ELF-1 (cell line): ENCODE measurements at places on chromosomes 3 and 15.

DNA sequence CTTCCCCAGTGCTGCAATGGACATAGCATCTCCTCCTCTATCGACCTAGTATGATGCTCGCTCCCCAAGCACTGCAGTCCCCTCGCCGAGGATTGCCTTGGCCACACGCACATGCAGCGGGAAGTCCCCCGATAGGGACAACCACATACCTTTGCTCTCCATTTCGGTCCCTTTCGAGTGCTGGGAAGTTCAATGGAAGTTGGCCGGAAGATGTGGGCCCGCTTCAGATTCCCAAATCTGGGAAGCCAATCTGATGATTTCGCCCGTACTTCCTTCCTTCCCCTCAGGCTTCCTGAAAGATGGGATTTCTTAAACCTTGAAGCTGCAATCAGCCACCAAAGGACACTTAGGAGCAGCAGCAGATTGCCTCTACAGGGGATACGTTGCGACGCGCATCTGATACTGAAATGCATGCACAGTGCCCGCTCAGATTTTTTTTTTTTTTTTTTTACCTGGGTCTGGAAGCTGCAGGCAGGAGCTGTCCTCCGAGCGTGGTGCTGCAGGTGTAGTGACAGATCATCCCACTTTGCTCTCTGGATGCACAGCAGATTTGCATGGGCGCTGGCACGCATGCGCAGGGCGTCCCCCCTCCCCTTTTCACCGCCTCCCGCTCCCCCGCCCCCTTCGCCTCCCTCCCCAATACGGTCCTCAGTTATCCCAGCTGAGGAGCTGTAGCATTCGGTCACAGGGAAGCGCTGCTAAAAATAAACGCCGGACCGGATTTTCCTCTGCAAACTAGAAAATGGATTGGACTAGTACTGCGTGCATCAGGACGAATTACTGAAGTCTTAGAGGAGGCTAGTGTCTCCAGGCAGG is at the start of gene FGF12:
TSS of gene FGF12 (minus strand) at position 510 of the 816 bp plus-strand sequence.
- DNase-seq = peak; percentile 92

DNA sequence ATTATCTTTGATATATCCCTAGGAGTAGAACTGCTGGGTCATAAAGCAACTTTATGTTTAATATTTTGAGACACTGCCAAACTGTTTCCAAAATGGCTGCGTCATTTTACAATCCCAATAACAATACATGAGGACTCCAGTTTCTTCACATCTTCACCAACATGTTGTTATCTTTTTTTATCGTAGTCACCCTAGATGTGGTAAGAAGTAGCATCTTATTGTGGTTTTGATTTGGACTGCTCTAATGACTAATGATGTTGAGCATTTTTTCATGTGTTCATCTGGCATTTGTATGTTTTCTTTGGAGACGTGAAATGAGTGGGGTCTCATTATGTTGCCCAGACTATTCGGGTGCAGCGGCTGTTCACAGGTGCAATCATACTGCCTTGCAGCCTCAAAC is 83.8 kb downstream of the MAP4 start:
- DNase-seq = no peak

- peak; percentile 35 for DNase-seq
These were observed 14.8 kb downstream of the ARNT2 start for GRCh38 chr15:80418892-80419537.

DNA sequence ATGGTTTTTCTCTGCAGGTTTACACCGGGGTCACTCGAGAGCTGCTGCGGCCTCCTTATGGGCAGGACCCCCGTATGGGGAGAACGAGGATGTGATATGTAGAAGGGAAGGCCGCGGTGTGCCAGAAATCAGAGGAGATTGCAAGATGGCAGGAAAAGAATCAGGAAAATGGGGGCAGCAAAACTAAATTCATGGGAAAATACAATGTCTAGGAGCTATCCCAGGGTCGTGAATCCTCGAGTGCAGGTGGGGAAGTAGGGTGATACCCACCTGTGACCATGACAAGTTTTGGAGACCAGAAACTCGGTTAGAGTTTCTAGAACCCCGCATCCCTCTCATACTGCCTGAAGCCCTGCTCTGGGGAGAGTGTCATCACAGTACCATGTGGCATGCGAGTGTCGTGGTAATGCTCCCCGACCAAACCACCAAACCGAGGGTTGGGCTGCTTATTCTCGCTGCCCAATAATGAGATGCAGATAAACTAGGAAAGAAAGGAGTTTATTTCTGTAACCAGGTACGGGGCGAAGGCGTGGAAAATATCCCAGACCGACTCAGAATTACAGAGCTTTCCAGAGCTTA is 781 bp downstream of the TRNT1 start:
- DNase-seq = peak; percentile 28

- DNase-seq = no peak
These were observed 39.5 kb upstream of the RAB6B start for GRCh38 chr3:133934996-133935842.

DNA sequence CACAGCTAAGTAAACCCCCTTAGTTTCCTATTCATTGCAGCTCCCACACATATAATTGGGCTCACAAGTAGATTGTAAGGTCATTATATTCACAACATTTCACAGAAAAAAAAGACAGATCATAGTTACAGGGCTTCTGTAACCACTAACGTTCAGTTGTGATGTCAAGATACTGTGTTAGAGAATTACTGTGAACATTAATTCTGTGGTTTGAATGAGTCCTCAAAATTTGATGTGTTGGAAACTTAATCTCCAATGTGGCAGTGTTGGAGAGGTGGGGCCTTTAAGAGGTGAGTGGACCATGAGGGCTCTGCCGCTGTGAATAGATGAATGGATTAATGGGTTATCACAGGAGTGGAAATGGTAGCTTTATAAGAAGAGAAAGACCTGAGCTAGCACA is 21.3 kb downstream of the GRK7 start:
- no peak for DNase-seq

DNA sequence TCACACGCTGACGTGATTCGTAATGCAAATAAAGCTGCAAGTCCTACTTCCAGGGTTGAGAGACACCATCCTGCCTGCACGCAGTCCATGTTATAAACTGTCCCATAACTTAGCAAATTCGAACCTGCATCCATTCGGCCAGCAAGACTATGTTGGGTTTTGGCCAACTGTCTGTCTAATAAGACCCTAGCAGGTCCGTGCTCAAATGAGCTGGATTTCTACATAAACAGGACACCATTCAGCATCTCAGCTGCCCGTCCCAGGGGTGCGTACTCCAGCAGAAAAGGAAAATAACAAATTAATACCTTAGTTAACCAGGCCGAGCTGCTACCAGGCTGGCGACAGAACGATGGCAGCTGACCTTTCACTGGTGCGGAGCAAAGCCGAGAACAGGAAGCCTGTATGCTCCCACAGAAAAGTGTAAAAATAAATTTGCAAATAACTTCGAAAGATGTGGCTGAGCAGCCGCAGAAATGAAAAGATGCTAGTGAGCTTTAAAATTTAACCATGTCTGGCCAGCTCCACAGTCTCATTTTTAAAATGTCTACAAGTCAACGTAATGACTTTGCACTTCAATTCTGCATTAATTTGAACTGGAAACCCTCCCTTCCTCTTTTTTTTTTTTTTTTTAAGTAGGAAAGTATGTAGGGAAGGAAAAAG is 97.1 kb upstream of the SNRPA1 start:
- DNase-seq = no peak

DNA sequence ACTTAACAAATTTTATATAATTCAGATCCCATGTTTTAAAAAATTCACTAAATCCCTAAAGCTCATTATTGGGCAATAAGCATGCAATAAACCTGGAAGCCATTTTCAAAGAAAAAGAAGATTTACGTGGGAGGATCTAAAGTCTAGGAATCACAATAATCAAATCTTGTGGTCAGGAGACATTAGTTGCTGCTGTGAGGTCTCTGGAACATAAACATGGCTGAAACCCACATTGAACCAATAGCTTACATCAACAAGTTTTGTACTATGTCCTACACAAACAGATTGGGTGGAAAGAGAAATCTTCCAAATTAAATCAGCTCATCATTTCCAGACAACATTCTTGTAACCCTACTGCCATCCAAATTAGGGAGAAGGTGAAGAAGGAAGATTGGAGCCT is 121.9 kb upstream of the EPHA3 start:
- DNase-seq = no peak

- DNase-seq = no peak
These were observed 21.7 kb downstream of the EEFSEC start for GRCh38 chr3:128174675-128175590.
